ENCODE measurements at places on chromosomes 4 and X.

DNA sequence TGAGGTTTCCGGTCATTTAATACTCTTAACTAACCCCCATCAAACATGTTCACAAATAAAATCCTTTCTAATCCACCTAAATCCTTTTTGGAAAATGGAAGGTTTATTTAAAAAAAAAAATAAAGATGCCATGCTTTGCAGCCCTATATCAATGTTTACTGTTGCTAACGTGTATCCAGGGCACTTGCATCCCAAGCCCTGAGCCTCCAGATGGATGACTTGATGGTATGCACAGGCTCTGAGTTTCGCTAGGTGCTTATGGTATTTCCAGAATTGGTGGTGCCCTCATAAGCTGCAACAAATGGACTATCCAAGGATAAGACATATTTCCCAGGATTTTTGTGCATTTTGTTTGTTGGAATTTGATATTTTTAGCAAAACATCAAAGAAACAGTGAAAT is 257.7 kb downstream of the PRDM5 start:
- DNase-seq = no peak

- DNase-seq = no peak
Measured at GRCh38 chr4:111108153-111108552, 485.3 kb upstream of the PITX2 start.

GRCh38 chrX:12790885-12791256 is 341 bp upstream of the PRPS2 start:
- no peak for DNase-seq

DNA sequence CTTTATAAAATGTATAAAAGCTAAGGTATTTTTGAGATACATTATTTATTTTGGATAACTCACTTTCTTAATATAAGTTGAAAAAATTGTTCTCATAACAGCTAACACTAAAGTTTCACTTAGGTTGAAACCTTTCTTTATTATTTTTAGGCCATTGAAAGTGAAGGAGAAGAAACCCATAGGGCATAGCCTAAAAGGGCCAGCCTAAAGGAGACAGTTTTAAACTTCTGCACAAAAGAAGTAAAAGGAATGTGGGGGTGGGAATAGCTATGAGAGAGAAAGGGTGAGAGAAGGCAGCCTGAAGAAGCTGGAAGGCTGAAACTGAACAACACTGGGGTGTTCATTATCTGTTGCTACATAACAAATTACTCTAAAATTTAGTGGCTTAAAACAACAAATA is 57.6 kb upstream of the RAPGEF2 start:
- DNase-seq = no peak

GRCh38 chrX:42708222-42708621 is 69.7 kb downstream of the PPP1R2C start:
- DNase-seq = no peak

DNA sequence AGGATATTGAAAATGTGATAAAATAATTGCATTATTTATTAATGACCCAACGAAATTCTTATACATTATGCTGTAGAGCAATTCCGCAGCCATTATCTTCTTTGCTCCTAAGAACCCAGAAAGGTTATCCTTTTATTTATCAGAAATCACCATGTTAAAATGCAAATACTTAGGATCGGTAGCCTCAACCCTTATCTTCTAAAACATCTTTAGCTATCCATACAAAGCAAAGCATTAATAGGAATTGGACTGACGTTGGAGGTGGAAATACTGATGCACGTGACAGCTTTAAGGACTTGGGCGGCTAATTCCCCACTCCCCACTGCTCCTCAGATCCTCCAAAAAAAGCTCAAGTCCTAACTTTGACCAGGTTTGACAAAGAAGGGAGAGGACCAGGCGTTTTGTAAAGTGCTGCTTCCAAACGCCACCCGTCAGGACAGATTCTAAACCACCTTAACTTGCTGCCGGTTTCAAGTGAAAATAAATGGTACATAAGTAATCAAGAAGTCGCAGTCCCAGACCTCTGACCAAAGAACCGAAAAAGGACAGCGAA is 539 bp upstream of the SPCS3 start:
- DNase-seq = no peak

- DNase-seq = no peak
Measured at GRCh38 chr4:100289530-100289888, 99.2 kb upstream of the DDIT4L start.

DNA sequence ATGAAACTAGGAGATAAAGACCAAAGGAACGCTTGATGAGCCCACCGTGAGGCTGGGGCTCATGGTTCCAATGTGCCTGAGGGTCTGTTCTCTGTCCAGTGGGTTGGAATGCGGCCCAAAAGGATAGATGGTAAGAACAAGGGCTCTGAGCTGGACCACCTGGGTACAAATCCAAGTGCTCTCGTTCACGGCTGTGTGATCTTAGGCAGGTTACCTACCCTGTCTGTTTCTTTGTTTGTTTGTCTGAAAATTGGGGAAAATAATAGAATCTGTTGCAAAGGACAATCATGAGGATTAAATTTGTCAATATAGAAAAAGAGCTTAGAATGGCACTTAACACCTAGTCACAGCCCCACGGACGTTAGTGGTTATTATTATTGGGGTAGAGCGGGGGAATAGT is 36.0 kb downstream of the SMIM20 start:
- no peak for DNase-seq

DNA sequence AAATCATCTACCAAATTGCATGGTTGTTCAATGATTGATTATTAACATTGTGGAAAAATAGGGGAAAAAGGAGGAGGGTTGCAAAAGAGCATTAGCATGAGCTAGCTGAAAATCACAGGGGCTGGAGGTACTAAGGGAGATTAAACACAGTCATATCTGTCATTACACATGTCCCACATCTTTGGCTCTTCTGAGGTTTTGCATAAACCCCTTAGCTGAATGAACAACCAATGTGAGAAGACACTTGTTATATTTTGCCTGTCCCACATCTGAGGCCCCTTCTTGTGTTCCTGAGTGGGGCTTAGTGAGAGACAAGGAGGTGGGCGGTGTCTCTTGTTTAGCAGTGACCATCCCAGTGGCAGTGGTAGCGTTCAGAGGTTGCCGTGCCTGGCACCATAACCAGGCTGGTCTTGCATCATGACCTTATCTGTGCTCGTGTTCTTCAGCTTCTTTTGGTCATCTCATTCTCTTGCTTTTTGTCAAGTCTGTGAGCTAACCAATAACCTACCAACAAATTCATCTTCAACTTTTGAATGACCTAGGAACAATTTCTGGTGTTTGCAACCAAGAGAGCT is 95.6 kb downstream of the MID1IP1 start:
- no peak for DNase-seq

DNA sequence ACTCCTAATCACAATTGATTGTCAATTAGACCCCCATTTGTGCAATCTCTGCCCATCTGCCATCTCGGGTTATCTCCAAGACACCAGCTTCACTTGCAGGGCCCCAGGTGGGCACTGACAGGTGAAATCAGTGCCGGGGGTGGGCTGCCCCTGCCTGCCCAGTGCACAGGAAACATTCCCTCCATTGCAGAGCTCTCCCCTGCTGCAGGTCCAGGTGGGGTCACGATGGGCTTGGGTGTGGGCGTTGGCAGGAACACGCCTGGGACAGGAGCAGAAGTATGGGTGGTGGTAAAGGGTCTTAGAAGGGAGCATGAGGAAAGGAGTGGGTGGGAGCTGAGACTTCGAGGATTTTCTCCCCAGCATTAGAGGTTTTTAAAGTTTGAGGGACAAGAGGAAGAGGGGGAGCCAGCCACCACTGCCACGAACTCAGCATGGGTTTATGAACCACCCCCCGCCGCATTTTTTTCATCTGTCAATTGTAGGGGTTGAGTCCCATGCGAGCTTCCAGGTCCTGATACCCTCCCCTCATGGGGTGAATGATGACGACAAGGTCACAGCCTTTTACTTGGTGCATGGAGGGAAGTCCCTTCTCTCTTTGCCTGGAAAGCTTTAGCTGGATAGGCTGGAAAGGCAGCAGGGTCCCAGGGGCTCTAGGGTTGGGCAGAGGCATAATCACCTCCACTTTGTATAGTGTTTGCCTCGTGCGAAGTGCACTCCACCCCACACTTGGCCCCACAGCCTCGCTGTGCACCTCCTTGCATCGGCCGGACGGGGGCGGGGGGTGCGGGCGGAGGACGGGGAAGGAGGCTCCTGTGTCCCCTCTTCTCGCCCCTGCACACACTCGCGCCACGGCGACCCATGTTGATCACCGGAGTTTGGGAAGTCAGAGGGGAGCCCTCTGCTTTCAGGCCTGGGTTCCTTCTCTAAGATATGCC is 3.5 kb upstream of the NKX1-1 start:
- DNase-seq = no peak

GRCh38 chr4:21041708-21042107 is 341.4 kb downstream of the PACRGL start:
- DNase-seq = no peak

Data from activated effector memory CD4-positive, alpha-beta T cell treated with Interleukin-2 at 50 U/mL for 16 hours (primary cell).